Osteoblast (primary cell): ENCODE measurements at places on chromosomes 3 and 15. TPM values are rescaled to one million over a fixed set of nuclear protein-coding genes. Genes with fewer than 3 reads are reported as not detected.

GRCh38 chr3:114770874-114771273 is 376.2 kb downstream of the ZBTB20 start:
- peak; percentile 15 for DNase-seq
- H3K4me1 ChIP-seq: no peaks in the 10 kb centered on the region
- H3K27ac ChIP-seq: no peak overlapping the region

DNA sequence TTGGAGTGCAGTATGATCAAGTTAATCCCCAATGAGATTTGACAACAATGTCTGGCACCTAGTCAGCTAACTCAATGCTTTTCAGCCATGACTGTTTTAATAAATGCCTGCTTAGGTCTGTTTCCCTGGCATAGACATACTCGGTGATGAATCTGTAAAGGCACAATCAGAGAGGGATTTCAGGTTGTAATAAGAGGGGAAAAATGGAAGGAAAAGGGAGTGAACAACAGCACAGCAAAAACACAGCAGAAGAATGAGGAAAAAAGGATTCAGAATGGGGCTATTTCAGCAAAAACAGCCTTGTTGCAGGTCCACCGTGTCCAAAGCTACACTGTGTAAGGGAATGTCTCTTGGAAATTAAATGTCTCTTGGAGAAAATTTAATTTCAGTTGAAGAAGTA is 19.3 kb upstream of the CHD2 start:
- no peaks in the 10 kb centered on the region for H3K36me3 ChIP-seq
- peaks cover 17% of the 10 kb centered on the region for H3K4me1 ChIP-seq
- H3K27ac ChIP-seq: peak overlapping the region; percentile 84
- no peak for DNase-seq
- H3K4me3 ChIP-seq: no peak overlapping the region
- H3K27me3 ChIP-seq: no peaks in the 10 kb centered on the region

P2RY12 gene
- not detected in 2 replicates for total RNA-seq

CHRNA7 gene
- total RNA-seq: under 0.01 TPM in 1 of 2 replicates, not detected in the other

DNA sequence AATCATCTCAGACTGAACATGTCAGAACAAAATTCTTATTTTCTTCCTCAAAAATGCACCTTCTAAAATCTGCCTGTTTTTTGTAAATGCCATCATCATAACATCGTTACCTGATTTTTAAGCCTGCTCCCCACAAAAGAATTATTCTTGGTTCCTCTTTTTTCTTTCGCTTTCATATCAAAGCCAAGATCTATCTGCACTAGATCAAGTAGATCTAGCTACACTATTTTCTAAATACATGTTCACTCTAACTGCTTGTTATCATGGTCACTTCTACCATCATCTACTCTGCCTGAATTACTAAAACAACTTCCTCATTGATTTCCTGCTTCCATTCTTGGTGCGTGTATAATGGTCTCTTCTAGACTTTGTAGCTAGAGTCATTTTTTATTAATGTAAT is 217.7 kb downstream of the ARPP21 start:
- H3K4me3 ChIP-seq: no peak overlapping the region
- no peaks in the 10 kb centered on the region for H3K27me3 ChIP-seq
